ENCODE measurements at places on chromosomes 6 and 20.

GRCh38 chr6:134173366-134173725 lies 120.9 kb upstream of the SLC2A12 start:
- DNase-seq: no peak

- DNase-seq: no peak
These were observed 12.7 kb downstream of the BCL2L1 start for GRCh38 chr20:31709939-31710338.

GRCh38 chr20:53639647-53640440 lies 46.2 kb upstream of the ZNF217 start:
- DNase-seq: no peak

GRCh38 chr6:167797476-167798265 lies 29.0 kb upstream of the AFDN start:
- no peak for DNase-seq

DNA sequence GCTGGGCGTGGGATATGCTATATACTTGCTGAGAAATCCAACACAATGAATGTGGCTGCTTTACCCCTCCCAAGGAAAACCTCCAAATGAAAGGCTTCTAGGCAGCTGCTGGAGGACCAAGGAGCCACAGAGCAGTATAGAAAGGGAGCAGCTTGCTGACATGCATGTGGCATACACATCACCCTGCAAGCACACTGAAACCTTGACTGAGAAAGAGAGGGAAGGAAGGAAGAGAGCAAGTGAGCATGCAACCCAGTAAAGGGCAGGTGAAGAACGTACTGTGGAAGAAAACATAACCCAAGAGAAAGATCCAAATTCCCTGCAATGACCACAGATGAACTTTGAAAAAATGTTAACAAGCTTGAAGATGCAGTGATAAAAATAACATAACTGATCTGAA lies 543.0 kb downstream of the KIF16B start:
- DNase-seq: no peak

DNA sequence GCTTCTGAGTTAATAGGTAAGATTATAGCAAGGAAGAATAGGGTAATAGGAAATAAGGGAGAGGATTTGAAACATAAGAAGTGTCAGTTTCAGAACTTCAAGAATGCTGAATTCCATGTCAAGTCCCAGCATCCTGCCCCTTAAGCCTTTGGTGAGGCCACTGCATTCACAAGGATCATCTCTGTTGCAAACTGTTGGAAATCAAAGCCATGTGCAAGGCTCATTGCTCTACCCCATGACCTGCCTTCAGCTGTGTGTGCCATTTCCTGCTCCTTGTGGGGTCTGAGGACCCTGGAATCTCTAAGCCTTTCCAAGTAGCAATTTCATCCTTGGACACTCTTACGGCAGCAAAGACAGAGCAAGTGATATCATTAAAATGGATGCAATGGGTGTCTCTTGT lies 203.0 kb downstream of the CDC5L start:
- no peak for DNase-seq

- DNase-seq: no peak
These were observed 47.1 kb upstream of the PIM1 start for GRCh38 chr6:37122861-37123260.

DNA sequence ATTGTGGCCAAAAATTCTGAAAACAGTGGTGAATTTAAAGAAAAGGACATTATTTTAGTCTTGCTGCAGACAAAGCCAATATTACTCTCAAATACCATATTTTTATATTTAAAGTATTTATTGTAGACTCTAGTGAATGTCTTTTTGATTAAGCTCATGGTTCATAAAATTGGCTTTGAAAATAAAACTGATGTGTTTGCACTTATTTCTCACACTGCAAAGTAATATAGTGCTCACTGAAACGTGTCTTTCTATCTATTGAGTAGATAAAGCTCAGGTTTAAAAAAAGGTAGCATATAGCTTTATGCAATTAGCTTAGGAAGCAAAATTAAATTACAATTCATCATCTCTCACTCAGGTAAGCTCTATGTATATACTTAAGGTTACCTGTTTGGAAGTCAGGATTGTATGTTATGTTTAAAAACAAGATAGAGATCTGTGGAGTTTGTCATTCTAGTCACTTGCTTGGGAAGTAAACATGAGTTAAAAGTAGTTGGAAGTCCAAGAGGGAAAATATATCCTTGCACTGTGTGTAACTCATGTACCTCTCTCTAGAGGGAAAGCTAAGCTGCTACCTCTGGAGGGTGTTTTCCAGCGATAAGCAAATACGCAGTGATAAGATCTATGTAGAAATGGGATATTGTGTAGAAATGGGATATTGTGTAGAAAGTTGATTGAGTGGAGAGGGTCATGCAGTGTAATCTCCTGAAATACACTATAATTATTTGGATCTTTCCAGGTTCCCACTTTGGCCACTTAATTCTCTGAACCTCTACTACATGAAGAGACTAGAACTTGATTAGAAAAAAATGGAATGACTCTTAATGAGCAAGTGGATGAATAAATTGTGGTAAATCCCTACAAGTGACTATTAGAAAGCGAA lies 29.9 kb upstream of the SPTLC3 start:
- DNase-seq: no peak

DNA sequence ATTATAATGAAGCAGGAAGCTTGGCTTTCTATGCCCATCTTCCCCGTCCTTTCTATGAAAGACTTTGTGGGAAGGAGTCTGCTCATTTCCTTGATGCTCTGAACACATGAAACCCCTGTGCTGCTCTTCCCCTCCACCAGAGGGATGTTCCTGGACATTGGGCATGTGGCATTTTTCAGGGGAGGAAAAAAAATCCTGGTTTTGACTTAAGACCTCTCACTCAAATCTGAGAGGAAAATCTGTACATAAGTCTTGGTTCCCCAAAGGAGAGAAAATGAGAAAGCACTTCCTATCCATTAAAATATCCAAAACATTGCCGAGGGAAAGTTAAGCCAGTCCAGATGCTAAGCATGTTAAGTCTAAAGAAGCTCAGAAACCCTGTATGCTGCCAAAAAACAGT lies 393.0 kb downstream of the PAX1 start:
- DNase-seq: no peak

DNA sequence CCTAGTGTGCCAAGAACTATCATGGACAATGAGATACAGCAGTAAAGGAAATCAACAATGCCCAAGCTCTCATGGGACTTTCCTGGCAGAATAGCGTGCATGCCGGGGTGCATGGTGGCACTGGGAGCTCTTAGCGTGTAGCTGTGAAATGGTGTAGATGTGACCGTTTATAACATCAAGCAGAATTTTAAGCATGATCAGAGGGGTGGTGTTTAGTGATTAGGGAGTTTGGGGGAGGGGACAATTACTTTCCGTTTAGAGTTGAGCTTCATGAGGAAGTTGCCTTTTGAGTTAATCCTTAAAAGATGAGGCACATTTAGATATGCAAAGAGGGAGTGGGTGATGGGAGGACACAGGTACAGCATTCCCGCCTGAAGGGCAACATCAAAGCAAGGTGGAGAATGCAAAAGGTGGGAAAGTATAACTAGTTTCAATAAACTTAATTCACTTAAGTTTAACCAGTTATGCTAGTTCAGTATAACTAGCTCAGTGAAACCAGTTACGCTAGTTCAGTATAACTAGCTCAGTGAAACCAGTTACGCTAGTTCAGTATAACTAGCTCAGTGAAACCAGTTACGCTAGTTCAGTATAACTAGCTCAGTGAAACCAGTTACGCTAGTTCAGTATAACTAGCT lies 661.6 kb downstream of the QKI start:
- no peak for DNase-seq

DNA sequence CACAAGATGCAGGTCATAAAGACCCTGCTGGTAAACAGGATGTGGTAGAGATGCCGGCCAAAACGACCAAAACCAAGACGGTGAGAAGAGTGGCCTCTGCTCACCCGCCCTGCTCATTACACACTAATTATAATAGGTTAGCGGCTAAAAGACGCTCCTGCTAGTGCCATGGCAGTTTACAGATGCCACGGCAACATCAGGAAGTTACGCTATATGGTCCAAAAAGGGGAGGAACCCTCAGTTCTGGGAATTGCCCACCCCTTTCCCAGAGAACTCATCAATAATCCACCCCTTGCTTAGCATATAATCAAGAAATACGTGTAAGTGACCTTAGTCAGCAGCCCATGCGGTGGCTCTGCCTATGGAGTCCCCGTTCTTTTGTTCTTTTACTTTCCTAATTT lies 17.6 kb downstream of the BHLHE23 start:
- no peak for DNase-seq

DNA sequence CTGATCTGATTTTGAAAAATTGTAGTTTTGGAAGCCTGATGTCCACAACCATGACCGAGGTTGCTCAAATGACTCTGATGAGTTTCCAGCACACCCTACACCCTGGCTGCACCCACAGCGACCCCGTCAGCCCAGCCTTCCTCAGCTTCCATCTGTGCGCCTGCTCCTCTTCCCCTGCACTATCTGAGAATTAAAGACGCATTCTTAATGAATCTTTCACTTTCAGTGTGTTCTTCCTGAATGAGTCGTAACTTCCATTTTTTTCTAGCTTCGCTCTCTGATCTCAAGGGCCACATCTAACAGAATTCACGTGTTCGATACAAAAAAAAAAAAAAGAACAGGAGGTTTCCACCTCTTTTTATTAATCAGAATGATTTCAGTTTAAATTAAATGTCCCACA lies 21.3 kb upstream of the RREB1 start:
- no peak for DNase-seq

- DNase-seq: no peak
These were observed 11.3 kb downstream of the MBOAT1 start for GRCh38 chr6:20200761-20201630.

DNA sequence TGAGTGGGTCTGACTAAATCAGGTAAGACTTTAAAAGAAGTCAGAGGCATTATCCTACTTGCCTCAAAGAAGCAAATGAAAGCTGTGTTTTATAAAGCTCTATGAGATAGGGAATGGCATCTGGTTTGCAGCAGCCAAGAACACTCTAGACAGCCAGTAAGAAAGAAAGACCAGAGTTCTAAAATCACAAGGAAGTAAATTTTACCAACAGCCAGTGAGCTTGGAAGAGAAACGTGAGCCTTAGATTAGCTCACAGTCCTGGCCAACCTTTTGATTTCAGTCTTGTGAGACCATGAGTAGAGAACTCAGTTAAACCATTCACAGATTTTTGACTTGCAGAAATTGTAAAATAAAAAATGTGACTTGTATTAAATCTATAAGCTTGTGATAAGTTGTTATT lies 693.0 kb downstream of the EYS start:
- DNase-seq: no peak

- DNase-seq: no peak
These were observed 27.7 kb upstream of the GTF3C6 start for GRCh38 chr6:110930781-110931180.
